ENCODE measurements at places on chromosomes 3 and 15.

GRCh38 chr15:74788683-74789151 lies 6.8 kb downstream of the CSK start:
- peaks cover 40% of the 10 kb centered on the region for H3K4me1 ChIP-seq
- H3K27me3 ChIP-seq: peaks cover 2% of the 10 kb centered on the region
- no peak for DNase-seq
- H3K27ac ChIP-seq: no peak overlapping the region
- peak overlapping the region; percentile 15 for H3K4me3 ChIP-seq

GRCh38 chr15:90211440-90212143 lies 10.5 kb downstream of the SEMA4B start:
- H3K27me3 ChIP-seq: peaks cover 1% of the 10 kb centered on the region
- H3K4me1 ChIP-seq: peaks cover 13% of the 10 kb centered on the region
- H3K27ac ChIP-seq: no peak overlapping the region
- H3K4me3 ChIP-seq: no peak overlapping the region

DNA sequence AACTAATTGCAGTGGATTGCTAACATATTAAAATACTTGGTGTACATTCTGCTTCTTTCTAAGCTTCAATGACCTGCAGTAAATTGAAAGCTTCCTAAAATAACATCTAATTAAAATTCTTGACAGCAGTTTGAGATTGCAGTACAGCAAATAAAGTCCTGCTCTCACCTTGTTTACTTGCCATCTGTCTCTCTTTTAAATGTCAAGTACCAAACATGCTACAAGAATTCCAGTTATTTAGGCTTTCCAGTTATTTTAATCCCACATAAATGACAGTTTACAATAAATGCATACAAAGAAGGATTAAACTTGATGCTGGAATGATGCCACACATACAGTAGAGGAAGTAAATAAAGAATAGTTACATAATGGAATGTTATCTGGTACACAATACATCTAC lies 33.2 kb downstream of the CBLB start:
- no peaks in the 10 kb centered on the region for H3K36me3 ChIP-seq
- H3K4me1 ChIP-seq: peaks cover 10% of the 10 kb centered on the region
- H3K27ac ChIP-seq: no peak overlapping the region
- no peak overlapping the region for H3K4me3 ChIP-seq

DNA sequence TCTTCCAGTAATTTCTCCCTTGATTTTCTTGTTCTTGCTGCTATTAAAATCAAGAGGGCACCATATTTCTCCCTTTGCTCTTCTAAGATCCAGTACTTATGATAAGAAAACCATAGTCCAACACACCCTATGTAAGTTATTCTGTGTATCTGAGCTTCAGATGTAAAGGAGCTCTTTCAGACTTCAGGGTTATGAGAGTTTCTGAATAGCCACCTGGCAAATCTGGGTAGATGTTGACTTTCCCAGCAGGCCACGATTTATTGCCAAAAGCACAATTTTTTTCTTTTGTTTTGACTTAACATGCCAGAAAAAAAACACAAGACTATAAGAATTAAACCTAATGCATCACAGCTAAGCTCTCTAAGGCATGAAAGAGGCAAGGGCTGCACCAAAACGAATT lies 1045.0 kb downstream of the FHIT start:
- peaks cover 18% of the 10 kb centered on the region for H3K4me1 ChIP-seq
- no peak for DNase-seq
- H3K27me3 ChIP-seq: no peaks in the 10 kb centered on the region
- no peaks in the 10 kb centered on the region for H3K36me3 ChIP-seq
- H3K27ac ChIP-seq: no peak overlapping the region
- H3K4me3 ChIP-seq: no peak overlapping the region

DNA sequence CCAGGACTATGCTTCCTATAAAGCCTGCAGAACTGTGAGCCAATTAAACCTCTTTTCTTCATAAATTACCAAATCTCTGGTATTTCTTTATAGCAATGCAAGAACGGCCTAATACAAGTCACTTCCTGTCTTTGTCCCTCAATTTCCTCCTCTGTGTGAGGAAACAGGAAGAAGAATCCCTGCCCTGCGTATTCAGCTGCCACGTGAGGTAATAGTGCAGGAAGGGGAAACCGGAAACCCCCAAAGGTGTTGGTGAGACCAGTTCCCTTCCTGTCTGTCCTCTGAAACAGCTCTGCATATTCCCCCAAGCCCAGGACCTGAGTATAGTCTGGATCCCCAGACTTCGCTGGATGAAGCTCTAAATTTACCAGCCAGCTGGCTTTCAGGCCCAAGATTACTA lies 18.1 kb upstream of the PTPN23 start:
- peak overlapping the region; percentile 84 for H3K4me3 ChIP-seq
- peak; percentile 52 for DNase-seq
- peak overlapping the region; percentile 99 for H3K27ac ChIP-seq
- peaks cover 39% of the 10 kb centered on the region for H3K36me3 ChIP-seq
- H3K4me1 ChIP-seq: peaks cover 19% of the 10 kb centered on the region

DNA sequence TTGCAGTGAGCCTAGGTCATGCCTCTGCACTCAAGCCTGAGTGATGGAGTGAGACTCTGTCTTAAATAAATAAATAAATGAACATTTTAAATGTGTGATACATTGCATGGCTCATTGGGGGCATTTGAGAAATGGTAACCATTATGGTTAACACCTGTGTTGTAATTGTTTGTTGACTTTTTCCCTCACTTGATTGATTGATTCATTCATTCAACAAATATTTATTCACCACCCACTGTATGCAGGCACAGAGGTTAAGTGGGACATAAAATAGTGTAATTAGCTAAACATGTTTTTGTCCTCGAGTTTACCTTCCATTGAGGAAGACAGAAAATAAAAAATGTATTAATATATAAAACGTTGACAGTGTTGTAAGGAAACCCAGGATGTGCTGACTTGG lies 127.1 kb upstream of the ANKRD28 start:
- no peak overlapping the region for H3K4me3 ChIP-seq
- H3K4me1 ChIP-seq: no peaks in the 10 kb centered on the region
- H3K27ac ChIP-seq: no peak overlapping the region
- no peak for DNase-seq

DNA sequence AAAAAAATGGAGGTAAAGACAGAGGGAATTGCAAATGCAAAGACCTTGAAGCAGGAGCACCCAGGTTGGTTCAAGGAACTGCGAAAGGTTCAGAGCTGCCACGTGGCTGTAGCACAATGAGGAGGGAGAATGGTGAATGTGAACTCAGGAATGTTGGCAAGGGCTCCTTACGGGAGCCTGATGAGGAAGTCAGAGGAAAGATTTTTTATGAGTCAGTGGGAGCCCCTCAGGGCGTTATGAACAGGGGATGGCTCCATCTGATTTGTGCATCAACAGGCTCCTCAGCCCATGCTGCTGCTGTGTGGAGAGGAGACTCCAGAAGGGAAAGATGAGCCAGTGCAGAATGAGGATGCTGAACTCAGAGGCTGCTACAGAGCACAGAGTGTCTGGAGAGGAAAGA lies 194.4 kb downstream of the ARRDC4 start:
- H3K4me1 ChIP-seq: peaks cover 10% of the 10 kb centered on the region
- H3K27ac ChIP-seq: no peak overlapping the region
- H3K36me3 ChIP-seq: no peaks in the 10 kb centered on the region
- DNase-seq: no peak
- H3K27me3 ChIP-seq: no peaks in the 10 kb centered on the region

DNA sequence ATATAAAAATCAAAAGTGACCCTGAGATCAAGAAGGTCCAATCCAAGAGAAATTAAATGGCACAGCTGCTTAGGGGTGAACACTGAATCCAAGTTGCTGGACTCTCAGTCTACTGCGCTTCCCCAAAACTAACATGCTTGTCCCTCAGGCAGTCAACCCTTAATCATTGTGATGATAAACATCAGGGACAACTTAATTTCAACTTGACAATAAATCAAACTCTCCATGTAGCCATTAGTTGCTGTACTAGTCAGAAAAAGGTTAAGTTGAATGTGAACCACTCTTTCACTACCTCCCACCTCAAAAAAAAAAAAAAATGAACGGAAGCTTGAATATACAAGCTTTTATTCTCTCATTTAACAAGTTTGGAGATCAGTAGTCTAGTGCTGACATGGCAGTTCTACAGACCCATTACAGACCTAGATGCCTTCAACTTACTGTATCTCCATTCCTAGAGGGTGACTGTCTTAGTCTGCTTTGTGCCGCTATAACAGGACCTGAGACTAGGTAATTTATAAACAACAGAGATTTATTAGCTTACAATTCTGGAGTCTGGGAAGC lies 185.7 kb downstream of the FHIT start:
- H3K4me1 ChIP-seq: no peaks in the 10 kb centered on the region
- H3K36me3 ChIP-seq: no peaks in the 10 kb centered on the region
- no peak overlapping the region for H3K27ac ChIP-seq

DNA sequence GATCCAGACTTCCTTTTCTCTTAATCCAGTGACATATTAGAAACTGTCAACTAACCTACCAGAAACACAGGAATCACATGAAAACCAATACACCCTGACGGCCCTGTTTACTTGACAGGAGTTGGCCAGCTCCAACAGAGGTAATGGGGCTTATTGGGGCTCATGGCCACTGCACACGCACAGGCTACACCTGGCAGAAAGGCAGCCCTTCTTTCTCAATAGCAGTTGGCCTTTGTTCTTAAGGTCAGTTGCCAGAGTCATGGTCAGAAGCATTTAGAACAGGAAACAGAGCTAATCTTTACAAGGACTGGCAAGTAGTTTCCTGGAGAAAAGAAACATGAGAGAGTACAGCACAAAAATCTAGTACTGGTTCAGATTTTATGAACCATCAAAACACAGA lies 181.8 kb downstream of the MAGI1 start:
- H3K4me3 ChIP-seq: no peak overlapping the region
- H3K27me3 ChIP-seq: peaks cover 2% of the 10 kb centered on the region
- peaks cover 25% of the 10 kb centered on the region for H3K4me1 ChIP-seq
- H3K36me3 ChIP-seq: no peaks in the 10 kb centered on the region
- H3K27ac ChIP-seq: no peak overlapping the region

DNA sequence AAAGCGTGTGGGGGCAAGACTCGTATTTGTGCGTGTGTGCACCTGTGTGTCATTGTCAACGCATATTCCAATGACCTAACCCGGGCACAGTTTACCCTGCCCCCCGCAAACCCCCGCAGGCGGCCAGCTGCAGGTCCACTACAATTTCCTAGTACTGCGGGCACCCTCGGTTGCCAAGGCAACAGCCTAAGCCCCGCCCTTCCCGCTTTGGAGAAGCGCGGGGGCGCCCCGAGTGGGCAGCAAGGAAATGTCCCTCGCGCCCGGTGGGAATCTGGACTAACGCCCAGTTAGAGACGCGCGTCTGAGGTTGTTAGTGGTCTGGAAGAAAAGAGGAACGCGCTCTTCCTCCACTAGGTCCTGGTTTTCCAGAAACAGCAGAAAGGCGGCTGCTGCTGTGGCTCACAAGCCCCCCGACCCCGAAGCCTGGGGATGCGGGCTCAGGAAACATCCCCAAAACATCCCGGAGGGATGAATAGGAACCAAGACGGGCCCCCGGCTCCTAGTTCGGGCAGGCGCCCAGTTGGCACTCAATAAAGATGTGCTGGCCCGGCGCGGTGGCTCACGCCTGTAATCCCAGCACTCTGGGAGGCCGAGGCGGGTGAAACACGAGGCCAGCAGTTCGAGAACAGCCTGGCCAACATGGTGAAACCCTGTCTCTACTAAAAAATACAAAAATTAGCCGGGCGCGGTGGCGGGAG lies 1.1 kb downstream of the ABHD14A start:
- peaks cover 22% of the 10 kb centered on the region for H3K4me1 ChIP-seq
- H3K36me3 ChIP-seq: no peaks in the 10 kb centered on the region
- no peak overlapping the region for H3K27ac ChIP-seq
- peak; percentile 64 for DNase-seq
- peak overlapping the region; percentile 87 for H3K4me3 ChIP-seq

- no peak for DNase-seq
- H3K27ac ChIP-seq: peak overlapping the region; percentile 61
- peaks cover 33% of the 10 kb centered on the region for H3K36me3 ChIP-seq
- peaks cover 14% of the 10 kb centered on the region for H3K4me1 ChIP-seq
- peaks cover 18% of the 10 kb centered on the region for H3K27me3 ChIP-seq
These were observed 100.2 kb downstream of the LRIG1 start for GRCh38 chr3:66400411-66401156.

GRCh38 chr3:14602006-14602803 lies 49.4 kb upstream of the CCDC174 start:
- peaks cover 33% of the 10 kb centered on the region for H3K4me1 ChIP-seq
- H3K27ac ChIP-seq: no peak overlapping the region
- peaks cover 4% of the 10 kb centered on the region for H3K36me3 ChIP-seq
- peaks cover 12% of the 10 kb centered on the region for H3K27me3 ChIP-seq
- peak; percentile 49 for DNase-seq

GRCh38 chr3:99873269-99874102 lies 55.8 kb downstream of the CMSS1 start:
- H3K27me3 ChIP-seq: peaks cover 3% of the 10 kb centered on the region
- no peak overlapping the region for H3K27ac ChIP-seq
- H3K4me3 ChIP-seq: peak overlapping the region; percentile 62
- H3K36me3 ChIP-seq: peaks cover 7% of the 10 kb centered on the region
- peaks cover 31% of the 10 kb centered on the region for H3K4me1 ChIP-seq

All from endothelial cell (in vitro differentiated cells).